ENCODE measurements at places on chromosomes 1 and 21.

DNA sequence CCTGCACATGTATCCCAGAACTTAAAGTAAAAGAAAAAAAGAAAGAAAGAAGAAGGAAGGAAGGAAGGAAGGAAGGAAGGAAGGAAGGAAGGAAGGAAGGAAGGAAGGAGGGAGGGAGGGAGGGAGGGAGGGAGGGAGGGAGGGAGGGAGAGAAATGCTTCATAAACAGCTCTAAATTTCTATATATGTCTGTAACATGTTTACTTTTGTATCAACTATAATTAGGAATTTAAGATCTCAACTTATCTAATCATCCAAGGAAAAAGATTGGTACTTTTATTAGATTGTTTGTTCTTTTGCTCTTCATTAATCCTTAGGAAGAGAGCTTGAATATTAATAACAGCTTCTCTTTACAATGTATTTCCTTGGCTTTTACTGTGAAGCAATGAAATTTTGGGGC, 195.4 kb upstream of the PRMT6 start:
- DNase-seq: no peak

- peak; percentile 84 for DNase-seq
Measured at GRCh38 chr1:229856009-229856650, 210.9 kb upstream of the GALNT2 start.

- DNase-seq: no peak
Measured at GRCh38 chr21:33146467-33146866, 76.5 kb downstream of the OLIG1 start.

GRCh38 chr1:93414749-93415148, 33.2 kb upstream of the FNBP1L start:
- no peak for DNase-seq

DNA sequence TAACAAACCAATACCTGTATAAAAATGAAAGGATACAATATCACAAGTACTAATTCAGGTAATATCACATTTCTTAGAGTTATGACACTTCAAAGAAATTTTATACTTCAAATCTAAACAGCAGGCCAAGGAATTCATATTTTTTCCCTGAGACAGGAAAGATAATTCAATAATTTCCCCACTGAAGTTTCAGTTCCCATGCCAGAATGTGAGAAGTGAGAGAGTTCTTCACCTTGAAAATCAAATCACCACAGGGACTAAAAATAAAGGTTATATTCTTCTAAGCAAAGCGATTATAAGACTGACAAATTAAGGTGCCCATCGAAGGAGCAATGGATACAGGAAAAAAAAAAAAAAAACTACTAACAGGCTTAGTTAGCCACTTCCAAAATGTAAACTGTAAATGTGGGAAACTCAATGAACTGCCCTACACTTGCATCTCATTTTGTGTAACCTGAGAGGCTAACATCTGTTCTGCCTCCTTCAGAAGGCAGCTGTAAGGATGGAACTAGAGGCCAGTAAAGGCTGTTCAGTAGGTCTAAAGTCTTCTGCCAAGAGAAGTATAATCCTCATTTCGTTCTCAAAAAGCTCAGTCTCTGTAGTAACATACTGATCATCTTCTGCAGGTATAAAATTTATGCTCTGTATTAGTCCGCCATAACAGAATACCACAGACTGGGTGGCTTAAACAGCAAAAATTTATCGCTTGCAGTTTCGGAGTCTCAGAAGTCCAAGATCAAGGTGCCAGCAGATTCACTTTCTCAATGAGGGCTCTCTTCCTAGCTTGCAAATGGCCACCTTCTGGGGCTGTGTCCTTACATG, 127.8 kb downstream of the RERE start:
- DNase-seq: peak; percentile 16

DNA sequence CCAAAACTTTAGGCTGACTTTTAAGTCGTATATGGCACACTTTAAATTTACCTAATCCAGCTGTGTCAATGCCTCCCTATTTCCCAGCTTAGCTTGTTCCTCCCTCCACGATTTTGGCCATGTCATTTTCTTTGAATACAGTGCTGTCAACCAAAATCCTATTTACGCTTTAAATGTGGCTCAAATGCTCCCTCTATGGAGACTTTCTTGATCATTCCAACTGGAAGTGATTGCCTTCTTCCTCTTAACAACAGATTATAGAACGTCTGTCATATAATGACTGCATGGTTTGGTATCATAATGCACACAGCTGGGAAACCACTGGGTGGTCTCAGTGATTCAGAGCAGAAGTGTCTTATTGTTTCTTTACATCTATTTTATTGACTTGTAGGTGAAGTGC, 18.9 kb upstream of the BATF3 start:
- DNase-seq: no peak

DNA sequence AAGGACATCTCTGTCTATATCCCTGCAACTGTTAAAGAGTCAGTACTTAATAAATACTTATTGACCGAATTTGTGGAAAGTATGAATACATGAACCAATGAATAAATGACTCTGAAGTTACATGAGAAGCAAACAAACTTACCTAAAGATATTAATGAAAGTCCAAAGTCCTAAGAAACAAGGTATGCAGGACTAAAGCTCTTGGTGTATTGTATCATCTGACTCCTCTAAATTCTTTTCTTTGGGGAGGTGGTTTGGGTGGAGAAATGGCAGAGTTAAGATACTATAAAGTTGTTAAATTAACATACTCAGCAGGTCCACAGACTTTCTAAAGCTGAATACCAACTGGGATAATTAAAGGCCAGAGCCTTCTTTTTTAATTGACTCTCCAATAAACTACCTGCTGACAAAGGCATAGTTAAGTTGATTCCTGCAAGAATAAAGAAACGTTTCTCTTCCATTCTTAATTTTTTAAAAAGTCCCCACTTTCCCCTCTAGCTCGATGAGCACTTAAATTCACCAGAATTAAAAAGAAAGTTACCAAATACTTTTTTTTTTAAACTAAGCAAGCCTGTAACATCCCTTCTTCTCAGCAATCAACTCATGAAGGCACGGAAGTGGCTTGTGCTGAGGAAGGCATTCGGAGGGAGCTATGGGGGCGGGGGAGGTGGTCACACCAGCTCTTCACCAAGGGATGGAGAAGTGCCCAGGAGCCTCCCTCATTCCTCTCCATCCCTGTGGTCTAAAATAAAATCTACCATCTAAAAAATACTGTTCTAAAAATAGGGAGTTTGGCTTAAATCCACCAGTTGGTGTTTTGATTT, 61.1 kb downstream of the GADD45A start:
- no peak for DNase-seq

- DNase-seq: no peak
Measured at GRCh38 chr21:45828580-45829570, 152.7 kb upstream of the COL6A1 start.

DNA sequence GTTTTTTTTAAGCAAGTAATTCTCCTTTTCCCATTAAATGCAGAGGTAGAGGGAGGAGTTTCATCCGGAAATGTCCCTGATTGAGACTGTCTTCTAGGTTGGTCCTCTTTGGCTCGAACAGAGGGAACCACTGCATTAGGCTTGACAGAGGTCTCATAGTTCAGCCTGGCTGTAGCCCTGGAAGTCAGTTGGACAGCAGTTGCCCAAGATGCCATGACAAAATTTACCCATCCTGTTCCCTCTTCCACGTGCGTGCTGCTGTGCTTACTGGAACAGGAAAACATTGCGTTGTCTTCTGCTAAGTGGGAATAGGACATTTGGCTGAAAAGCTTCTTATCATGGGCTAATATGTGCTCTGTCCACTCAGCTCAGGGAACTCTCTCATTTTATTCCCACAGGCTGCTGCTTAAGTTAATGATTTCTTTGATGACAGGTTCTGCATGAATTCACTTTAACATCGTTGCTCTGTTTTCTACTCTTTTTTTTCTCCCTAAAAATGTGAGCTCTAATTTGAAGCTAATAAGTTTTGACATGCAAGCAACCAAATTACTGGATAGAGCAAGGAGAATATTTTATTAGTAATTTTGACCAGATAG, 18.0 kb downstream of the KCNK1 start:
- DNase-seq: no peak

GRCh38 chr1:119764220-119764619, 4.5 kb downstream of the HMGCS2 start:
- DNase-seq: no peak

DNA sequence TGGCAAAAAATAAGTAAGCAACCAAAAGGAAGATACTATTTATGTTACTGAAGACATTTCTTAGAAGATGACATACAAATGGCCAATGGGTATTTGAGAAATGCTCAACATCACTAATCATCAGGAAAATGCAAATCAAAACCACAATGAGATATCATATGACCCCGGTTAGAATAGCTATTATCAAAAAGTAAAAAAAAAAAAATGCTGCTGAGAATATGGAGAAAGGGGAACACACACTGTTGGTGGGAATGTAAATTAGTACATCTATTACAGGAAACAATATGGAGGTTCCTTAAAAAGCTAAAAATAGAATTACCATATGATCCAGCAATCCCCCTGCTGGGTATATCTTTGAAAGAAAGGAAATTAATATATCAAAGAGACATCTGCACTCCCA, 34.3 kb upstream of the CREG1 start:
- no peak for DNase-seq

DNA sequence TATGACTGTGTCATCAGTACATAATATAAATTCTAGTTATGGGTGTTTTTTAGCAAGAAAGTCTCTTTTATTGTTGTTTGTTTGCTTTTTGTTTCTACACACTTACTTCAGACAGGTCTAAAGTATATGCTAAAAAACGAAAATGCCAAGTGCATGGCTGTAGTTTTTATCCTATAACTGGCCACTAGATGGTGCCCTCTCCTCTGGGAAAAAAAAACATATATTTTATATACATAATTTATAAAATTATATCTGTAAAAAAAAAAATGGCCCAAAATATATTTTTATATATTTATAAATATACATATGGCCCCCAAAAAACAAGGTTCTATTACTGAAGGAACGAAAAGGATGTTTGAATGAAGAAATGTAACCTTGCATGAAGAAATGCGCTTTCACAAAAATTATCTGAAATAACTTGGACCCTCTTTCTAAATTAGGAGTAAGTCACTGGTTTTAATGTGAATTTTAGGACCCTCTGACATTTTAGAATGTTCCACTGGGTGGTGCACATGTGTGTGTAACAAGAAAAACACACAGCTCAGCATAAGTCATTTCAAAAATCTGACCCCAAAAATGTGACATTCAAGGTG, 93.5 kb downstream of the TTLL7 start:
- peak; percentile 30 for DNase-seq

GRCh38 chr21:33268737-33269441, 2.7 kb downstream of the IL10RB start:
- peak; percentile 95 for DNase-seq

- DNase-seq: peak; percentile 53
Measured at GRCh38 chr21:31041295-31042079, 3.2 kb upstream of the KRTAP19-8 start.

GRCh38 chr21:14119038-14119437, 91.7 kb downstream of the LIPI start:
- DNase-seq: no peak

GRCh38 chr1:13583595-13583965, at the start of gene PDPN:
TSS of gene PDPN (plus strand) at chr1:13583832. CDS start at chr1:13584034, 202 bp downstream.
- DNase-seq: no peak

DNA sequence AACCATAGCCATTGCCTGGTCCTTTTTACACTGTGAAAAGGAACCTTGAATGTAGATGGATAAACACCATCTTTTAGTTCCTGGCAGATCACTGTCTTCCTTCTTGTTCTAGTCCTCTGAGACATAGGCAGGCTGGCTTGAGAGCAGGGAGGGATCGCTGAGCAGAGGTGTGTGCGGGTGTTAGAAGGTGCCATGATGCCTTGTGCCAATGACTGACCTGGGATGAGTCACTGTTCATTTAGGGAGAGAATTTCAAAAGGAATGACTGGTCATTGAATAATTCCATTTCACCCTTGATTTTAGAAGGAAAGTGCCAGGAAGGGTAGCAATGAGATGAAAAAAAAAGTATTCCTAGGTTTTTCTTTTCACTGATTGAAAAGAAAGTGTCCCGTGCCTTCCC, 383.9 kb downstream of the KIF26B start:
- DNase-seq: no peak

DNA sequence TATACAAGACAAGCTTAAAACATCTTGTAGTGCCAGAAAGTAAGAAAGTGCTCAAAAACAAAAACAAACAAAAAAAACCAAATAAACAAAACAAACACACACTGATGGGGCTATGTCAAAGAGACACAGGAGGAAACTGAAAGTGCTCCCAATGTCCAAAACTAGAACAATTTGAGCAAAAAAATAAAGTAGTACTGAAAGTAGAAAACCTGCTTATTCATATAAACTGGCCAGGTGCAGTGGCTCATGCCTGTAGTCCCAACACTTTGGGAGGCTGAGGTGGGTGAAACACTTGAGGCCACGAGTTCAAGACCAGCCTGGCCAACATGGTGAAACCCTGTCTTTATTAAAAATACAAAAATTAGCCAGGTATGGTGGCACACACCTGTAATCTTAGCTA, 129.9 kb downstream of the GLUL start:
- peak; percentile 44 for DNase-seq

DNA sequence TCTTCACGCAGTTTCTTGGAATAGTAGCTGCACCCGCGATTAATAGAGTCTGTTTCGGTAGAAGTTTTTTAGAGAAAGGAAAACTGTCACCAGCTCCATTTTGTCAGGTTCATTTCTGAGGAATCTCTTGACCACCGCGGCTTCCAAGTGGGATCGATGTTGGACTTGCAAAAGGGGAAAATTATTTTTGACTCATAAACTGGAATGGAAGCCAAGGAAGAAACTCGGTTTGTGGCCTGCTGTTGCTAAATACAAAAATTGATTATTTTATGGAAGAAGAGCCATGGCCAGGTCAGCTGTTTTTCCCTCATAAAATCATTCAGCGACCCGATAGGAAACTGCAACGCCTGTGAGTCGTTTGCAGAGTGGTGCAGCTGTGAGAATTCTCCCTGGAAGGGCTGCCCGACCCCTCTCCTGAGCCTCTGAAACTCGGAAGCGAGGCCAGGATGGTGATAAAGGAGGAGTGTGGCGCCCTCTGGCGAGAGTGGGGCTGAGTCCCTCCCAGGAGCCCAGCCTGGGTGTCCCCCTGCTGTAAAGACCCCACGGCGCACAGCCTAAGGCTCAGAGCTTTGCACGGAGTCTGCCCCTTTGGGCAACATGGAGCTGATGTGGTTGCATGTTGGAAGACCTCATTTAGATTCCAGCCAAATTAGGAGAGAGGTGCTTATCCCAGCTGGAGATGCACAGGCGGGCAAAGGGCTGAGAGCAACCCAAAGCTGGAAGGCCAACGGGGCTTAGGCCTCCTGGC, 83.6 kb upstream of the SLC25A33 start:
- DNase-seq: peak; percentile 60

DNA sequence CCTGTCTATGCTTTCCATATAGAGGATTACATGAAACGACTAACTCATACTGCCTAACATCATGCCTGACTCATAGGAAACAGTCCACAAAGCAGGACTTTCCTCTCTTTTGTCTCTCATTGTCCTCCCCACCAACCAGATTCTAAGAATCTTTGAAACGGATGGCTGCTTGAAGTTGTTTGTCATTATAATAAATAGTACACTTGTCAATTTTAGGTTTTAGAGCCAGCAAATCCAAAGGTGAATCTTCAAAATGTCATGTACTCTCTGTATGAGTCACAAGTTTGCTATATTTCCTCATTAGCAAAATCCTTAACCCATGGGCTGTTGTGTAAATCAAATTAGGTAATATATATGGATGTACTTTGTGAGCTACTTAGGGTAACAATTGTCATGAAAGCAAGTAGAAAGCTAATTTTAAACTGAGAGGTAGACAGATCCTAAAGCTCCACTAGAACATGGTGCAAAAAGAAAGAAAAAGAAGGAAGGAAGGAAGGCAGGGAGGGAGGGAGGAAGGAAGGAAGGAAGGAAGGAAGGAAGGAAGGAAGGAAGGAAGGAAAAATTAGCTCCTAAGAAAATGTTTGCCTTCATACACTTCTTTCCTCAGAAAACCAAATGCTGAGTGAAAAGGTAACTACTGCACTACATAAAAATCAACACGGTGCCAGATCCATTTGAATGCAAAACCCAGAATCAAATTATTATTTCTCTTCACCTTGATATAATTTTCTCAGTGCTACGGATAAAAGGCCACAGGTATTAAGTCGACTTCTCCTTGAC, 129.5 kb upstream of the PRMT6 start:
- DNase-seq: no peak
